NCI-H1694 treated with DMSO at 0.1 percent for 48 hours (cell line): ENCODE measurements at places on chromosomes 1 and 21.
A peak's percentile ranks its signal among the peaks of the same experiment; 100 is the strongest.

DNA sequence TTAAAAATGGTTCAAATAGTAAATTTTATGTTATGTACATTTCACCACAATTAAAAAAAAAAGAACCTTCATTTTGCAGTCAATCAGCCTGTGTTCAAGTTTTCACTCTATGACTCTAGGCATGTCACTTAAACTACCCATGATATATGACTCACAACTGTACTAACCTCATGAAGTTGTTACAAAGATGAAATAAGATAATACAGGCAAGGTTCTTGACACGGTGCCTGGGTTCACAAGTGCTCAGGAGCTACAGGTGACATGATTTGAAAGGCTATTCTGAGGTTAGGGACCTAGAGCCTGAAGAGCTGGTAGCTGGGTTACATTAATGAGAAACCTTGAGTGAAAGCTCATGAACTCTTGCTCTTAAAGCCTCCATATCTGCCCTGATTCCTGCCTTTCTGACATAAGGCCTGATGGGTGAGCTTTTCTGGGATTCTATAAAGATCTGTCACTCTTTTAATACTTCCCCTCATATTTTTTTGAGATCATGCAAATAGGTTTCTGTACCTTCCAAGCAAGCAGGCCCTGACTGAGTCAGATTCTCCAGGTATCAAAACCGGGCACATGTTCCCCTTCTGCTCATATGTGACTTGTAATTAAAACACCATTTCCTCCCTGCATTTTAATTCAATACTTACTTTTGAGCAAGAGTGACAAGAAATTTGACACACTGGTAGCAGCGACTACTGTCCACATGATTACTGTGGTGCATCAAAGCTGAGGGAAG, 34.0 kb downstream of the PCSK9 start:
- DNase-seq, result no peak

DNA sequence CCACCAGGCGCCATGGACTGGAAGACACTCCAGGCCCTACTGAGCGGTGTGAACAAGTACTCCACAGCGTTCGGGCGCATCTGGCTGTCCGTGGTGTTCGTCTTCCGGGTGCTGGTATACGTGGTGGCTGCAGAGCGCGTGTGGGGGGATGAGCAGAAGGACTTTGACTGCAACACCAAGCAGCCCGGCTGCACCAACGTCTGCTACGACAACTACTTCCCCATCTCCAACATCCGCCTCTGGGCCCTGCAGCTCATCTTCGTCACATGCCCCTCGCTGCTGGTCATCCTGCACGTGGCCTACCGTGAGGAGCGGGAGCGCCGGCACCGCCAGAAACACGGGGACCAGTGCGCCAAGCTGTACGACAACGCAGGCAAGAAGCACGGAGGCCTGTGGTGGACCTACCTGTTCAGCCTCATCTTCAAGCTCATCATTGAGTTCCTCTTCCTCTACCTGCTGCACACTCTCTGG, 3.8 kb downstream of the GJB3 start:
- DNase-seq, result no peak

- DNase-seq, result no peak
Observed at GRCh38 chr1:113226148-113226547, 153.2 kb downstream of the LRIG2 start.

DNA sequence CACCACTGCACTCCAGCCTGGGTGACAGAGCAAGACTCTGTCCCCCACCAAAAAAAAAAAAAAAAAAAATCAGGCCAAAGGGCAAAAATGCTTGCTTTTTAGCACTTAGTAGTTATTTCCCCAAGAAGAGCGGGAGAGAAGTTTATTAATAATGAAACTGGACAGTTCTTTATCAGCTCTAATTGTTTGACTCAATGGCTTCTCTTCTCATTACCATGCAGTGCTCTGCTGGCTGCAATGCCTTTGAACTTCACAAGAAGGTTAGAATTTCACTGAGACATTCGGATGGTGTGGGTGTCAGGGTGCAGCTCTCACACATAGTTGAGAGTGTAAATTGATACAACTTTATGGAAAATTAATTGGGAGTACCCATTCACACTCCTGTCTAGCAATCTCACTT, 63.7 kb downstream of the EDARADD start:
- DNase-seq, result no peak

- DNase-seq, result no peak
Observed at GRCh38 chr21:31730712-31731055, 1.2 kb downstream of the SCAF4 start.

DNA sequence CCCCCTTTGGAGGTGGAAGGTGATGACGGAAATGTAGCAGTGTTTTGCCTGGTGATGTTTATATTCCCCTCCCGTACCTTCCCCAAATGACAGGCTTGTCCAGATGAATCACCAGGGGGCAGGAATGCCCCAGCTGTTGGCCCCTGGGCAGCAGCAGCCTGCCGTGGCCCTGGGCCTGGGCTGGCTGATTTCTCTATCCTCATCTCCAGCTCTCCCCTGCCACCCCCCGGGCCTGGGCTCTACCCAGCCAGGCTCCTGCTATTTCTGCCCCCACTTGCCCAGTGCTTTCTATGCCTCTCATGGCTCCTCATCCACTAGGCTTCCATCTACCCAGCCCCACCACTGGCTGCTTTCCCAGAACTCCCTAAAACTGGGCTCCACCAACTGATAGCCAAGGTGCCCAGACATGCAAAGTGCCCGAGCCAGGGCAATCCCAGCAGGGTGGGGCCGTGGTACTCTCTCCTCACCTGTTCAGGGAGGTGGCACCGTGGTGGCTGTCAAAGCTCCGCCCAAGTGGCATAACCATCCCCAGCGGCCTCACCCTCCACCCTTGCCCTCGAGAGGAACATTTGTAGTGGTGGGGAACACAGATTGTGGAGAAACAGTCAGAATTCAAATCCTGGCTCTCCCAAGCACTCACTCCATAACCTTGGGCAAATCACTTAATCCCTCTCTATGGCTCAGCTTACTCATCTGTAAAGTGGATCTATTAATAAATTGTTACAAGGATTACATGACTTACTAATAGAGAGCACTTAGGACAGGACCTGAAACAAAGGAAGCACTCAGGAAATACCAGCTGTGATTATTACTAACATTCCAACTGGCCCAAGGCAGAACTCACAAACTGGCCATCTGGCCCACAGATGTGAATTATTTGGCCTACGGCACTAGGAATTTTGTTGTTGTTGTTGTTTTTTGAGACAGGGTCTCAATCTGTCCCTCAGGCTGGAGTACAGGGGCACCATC, 12.8 kb upstream of the ECE1 start:
- DNase-seq, result peak; percentile 42

- no peak for DNase-seq
Observed at GRCh38 chr21:33236766-33237165, 7.0 kb downstream of the IFNAR2 start.

GRCh38 chr21:40681164-40681859, 165.6 kb downstream of the DSCAM start:
- DNase-seq, result peak; percentile 40

DNA sequence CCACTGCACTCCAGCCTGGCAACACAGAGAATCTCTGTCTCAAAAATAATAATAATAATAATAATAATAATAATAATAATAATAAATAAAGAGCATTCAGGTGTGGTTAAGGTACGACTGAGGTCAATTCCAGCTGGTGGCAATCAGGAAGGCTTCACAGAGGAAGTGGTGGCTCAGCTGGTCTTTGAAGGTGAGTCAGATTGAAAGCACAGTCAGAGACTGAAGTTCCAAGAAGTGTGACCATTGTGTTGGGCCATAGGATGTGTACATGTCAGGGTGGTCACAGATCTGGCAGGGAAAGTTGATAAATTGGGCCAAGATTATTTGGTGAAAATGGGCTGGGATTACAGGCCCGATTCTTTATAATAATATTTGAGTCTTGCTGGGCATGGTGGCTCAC, 31.0 kb upstream of the MED18 start:
- no peak for DNase-seq

DNA sequence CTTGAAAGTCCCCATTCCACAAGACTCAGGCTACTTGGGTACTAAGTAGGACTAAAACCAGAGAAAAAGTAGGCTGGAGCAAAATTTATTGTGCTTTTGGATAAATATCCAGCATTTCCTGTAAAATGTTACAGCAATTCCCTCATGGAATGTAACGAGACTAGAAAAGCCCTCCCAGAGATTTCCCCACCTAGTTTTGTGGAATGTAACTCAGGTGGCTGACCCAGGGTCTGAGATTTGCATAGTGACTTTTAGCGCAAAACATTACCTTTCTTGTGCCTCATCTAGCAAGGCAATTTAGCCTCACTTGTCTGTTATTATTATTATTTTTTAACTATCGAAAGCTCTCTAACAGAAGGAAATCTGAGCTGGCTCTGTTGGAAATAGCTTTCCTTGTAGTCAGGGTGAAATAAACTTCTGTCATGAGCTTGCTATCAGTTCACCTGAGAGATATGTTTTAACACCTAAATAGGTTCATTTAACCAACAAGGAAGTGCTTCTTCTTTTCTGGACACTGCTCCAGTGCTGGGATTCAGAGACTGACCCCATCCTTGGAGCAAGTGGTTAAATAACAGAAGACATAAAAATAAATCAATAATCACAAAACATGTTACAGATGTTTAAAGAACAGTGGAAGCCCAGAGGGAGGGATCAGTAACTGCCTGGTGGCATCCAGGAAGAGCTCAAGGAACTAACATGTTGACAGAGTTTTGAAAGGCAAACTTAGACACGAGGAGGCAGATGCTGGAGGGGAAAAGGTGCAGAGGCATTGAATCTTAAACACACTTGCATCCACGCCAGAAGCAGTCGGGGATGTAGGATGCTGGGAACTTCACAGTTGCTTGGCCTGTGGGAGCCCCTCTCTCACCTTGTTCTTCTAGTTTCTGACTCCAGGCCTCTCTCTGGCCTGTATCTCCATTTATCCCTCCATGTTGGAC, 68.3 kb upstream of the RHOU start:
- DNase-seq, result no peak

DNA sequence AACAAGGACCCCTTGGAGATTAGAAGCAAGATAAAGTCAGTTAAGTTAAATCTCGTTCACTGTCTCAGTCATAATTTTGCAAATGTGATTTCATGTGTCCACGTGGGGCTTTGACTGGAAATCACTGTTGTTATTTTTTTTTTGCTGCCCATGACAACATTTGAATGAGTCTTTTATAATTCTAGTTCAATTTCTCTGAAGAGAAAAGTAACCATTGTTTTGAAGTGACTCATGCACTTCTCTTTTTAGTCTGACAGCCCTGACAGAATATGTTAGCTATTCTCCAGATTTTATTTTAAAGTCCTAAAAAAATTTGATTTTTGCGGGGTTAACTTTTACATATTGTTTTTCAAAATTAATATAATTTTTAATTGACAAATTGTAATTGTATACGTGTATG, 30.7 kb upstream of the NLRP3 start:
- DNase-seq, result no peak

- peak; percentile 68 for DNase-seq
Observed at GRCh38 chr1:94927405-94928175, 680 bp upstream of the CNN3 start.

DNA sequence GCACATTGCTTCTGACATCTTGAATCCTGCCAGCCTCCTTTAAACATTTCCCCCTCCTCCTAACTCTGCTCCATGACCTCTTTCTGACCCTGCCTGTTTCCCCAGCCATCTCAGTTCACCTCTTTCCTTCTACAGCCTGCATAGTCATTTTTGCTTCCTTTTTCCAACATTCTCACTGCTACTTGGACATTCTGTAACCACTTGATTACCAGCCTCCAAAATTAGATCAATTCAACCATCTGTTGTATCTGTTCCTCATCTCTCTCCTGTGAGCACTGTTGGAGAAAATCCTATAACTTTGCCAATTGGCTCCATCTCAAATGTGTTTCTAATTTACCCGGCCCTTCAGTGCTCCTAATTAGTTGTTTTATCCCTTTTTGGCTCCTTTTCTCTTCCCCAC, 27.5 kb upstream of the GPR88 start:
- DNase-seq, result peak; percentile 87

- no peak for DNase-seq
Observed at GRCh38 chr21:36038701-36039497, 21.4 kb downstream of the SETD4 start.

DNA sequence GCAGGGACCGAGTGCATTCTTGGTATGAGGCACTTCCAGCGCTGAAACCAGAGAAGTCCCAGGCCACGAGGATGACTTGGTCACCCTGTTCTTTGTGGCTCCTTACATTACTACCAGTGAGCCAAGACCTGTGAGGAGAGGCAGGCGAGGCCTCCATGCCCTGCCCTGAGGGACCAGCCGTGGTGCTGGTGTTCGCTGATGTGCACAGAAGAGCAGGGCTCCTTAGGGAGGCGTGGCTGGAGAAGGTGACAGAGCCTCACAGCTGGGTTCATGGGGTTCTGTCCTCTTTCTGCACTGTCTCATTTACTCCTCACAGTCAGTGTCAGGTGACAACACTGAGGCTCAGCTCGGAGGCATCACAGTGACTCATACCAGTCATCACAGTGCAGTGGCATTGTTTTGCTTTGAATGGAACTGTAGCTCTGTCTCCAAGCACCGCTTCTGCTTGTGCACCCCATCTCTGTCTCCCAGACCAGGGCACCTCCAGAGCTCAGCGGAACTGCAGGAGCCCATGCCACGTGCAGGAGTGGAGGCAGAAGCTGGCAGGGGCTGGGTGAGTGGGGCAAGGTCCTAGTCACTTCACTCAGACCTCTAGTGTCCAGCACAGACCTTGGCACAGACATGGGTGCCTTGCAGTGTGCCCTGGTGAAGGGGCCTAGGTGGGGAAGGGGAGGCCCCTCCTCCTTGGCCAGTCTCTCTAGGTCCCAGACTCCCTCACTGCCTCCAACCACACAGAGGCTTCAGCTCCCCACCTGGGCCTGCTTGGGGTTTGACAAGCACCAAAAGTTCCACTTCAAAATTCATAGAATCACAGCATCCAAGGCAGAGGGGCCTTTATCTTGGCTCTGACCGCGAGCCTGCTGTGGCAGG, 310.9 kb downstream of the MATN1 start:
- no peak for DNase-seq

DNA sequence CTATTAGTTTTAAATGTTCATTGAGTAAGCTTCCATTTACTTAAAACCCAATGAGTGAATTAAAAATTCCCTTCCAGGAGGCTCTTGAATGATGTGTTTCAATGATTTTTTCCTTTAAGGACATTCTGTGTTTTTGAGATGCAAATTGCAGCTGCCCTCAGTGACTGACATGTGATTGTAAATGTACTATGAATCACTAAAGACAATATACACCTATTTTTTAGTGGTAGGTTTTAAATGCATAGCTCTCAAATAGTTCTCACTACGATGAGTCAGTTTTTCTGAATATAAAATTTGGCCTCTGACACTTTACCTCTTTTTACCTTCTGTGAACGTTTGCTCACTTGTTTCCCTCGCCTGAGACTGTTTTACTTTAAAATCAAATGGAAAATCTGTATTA, 204.7 kb downstream of the BARHL2 start:
- DNase-seq, result no peak
